ENCODE measurements at places on chromosomes 1 and 21.

- DNase-seq: no peak
Observed at GRCh38 chr1:110085671-110086070, 15.2 kb upstream of the ALX3 start.

- DNase-seq: no peak
Observed at GRCh38 chr21:17003763-17004373, 509.0 kb upstream of the CXADR start.

- DNase-seq: peak; percentile 67
Observed at GRCh38 chr1:12166834-12167492, at the start of gene TNFRSF1B. TNFRSF1B (plus strand) TSS chr1:12166991; CDS start chr1:12167092, 101 bp downstream.

GRCh38 chr21:42636520-42637266 lies 16.7 kb upstream of the PDE9A start:
- no peak for DNase-seq

- no peak for DNase-seq
Observed at GRCh38 chr21:36835383-36835795, 131.1 kb downstream of the HLCS start.

DNA sequence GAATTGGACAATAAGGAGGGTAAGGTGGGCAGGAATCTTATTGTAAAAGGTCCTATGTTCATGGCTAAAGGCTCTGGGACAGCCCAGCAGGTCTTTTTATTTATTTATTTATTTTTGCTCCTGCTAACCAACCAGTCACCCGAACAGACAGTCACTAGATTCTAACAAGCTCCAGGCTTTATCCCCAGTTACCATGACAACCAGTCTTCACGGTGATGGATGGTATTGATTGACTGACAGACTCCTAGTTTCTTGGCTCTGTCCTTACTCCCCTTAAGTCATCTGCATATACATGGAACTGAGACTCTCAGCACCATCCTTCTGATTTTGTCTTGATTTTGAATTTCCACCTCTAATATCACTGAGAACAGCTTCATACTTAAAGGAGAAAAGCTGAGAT lies 44.3 kb downstream of the C8A start:
- DNase-seq: no peak

GRCh38 chr1:17887661-17888371 lies 132.7 kb downstream of the ACTL8 start:
- no peak for DNase-seq

DNA sequence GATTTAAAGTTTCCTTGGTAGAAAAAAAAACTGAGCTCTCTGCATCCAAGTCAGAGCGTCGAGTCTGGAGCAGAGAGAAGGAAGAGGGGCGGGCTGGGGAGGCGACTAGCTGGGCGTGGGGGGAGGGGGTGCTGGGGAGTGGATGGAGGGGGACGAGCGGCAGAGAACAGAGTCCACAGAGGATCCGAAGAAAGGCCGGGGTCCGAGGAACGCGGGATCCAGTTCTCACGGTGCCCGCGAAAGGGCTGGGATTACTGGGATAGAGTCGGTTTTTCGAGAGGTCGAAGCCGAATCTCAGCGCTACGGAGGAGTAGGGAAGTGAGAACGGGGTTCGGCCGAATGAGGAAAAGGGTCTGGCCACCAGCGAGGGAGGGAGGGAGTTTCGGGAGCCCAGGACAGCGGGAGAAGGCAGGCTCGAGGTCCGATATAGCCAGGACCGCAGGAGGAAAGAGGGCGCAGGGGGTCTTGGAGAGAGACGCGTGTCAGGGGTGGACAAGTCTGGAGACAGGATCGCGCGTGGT lies 665 bp downstream of the DAB1 start:
- DNase-seq: no peak

DNA sequence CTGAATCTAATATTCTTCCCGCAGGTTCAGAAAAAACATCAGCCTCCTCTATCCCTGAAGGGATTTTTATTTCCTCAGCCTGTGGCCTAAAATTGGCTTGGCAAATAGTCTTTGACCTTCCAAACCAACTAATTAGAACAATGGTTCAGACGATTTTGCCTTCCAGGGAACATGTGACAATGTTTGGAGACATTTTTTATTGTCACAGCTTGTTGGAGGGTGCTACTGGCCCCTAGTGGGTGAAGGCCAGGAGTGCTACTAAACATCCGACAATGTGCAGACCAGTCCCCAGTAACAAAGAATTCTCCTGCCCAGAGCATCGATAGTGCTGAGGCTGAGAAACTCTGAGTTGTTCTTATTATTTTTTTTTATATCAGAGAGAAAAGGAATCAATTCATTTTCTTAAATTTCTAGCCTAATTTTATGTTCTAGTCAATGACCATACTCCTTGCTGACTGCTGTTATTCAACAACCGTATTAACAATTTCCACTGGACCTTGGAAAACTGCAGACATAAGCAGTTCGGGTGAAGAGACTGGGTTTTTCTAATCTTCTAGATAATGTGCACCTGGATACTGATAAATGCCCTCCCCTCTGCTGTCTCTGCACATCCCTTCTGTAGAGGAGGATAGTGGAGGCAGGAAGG lies 280.7 kb downstream of the LMX1A start:
- DNase-seq: no peak

- no peak for DNase-seq
Observed at GRCh38 chr1:24912376-24913273, 17.5 kb downstream of the RUNX3 start.

- no peak for DNase-seq
Observed at GRCh38 chr21:36461918-36462486, 17.9 kb downstream of the CLDN14 start.

DNA sequence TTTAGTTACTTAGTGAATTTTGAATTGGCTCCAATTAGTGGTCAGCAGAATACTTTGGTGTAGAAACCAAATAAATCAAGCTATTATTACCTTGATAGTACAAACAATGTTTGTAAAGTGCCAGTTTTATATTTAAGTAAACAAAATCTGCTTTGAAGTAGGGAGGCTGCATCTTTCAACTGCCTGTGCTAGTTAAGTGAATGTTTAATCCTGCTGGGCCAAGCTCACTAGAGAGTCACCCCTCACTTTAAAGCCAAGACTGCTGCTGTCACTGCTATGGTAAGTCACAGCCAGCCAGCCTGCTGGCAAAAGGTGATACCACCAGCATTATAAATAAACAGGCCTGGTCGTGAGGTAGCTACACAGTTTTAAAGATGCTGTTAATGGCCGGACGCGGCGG lies 10.3 kb upstream of the CFAP126 start:
- DNase-seq: no peak
